ENCODE measurements at places on chromosomes 12 and 14. TPM values are rescaled to one million over a fixed set of nuclear protein-coding genes. Genes with fewer than 3 reads are reported as not detected.

CORO1C gene
- 67.2 TPM for total RNA-seq

TRHDE gene
- total RNA-seq = 0.50 TPM

ADAMTS20 gene
- not detected for total RNA-seq

LRP1-AS gene
- not detected for total RNA-seq

TRIAP1 gene
- total RNA-seq = 22.5 TPM

DNA sequence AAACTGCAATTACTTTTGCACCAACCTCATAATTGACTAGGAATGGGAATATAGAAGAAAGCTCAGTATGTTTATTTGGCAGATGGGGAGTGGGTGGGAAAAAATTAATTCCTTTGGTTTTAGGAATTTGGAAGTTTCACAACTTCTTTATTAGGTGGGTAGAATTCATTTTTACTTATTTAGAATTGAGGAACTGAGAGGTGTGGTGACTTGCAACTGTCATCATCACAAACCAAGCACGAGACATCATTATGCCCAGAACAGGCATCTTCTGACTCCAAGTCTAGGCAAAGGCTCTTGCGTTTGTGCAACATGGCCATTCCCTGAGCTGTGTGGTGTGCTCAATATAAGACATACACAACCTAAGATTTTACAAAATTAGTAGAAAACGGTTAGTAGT, 380.0 kb downstream of the ATP23 start:
- no peak for DNase-seq
- no peak overlapping the region for H3K4me3 ChIP-seq
- H3K27ac ChIP-seq = no peak overlapping the region
- no peaks in the 10 kb centered on the region for H3K36me3 ChIP-seq

DNA sequence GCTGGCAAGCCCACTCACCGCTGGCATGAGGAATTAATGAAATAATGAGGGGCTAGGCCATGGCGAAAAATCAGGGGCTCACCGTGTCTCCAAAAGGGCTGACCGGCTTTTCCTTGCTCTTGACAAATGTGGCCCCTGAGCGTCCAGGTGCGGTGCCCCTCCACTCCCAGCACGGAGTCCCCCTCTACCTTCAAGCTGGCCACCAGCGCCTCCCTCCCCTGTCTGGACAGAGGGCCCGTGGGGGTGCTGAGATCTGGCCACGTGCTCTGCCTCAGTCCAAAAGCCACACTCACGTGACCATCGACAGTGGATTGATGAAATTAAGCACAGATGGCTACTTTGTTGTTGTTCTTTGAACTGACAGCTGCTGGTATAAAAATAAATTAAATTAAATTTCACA, 78.8 kb upstream of the BCL11B start:
- no peaks in the 10 kb centered on the region for H3K36me3 ChIP-seq
- H3K27me3 ChIP-seq = no peaks in the 10 kb centered on the region
- no peak overlapping the region for H3K4me3 ChIP-seq

KIF5A gene
- total RNA-seq = 0.15 TPM

DNA sequence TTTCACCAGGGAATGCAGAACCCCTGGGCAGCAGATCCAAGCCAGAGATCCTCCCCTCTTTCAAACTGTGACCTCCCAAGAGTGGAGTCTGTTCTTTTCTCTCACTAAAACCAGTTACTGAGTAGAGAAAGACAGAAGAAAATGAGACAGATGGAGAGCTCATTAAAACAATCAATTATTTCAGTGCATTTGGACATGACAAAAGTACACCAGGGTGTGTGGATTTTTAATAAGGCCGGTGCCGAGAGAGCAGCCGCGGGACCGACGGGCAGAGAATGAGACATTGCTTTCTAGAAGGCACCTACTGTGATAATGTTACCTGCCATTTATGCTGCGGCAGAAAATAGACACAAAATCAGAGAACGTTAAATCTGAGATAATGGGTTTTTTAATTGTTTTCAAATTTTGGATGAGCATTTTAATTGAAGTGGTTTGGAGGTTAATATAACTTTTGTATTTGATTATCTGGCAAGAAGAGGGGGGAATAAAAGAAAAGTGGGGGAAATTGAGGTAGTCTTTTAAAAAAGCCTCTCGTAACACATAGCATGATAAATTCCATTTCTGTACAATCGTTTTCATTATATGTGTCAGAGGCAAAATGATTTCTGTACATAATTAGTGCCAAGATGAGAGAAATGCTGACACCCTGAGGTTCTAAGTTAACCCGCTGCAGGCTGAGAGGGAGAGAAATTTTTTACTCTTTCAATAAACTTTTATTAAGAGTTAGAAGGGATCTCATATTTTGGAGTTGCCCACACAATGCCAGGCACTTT, 70.8 kb downstream of the HSPB8 start:
- no peaks in the 10 kb centered on the region for H3K36me3 ChIP-seq
- no peak for DNase-seq
- no peaks in the 10 kb centered on the region for H3K27me3 ChIP-seq
- H3K27ac ChIP-seq = no peak overlapping the region
- no peak overlapping the region for H3K4me3 ChIP-seq
- peaks cover 6% of the 10 kb centered on the region for H3K4me1 ChIP-seq

DNA sequence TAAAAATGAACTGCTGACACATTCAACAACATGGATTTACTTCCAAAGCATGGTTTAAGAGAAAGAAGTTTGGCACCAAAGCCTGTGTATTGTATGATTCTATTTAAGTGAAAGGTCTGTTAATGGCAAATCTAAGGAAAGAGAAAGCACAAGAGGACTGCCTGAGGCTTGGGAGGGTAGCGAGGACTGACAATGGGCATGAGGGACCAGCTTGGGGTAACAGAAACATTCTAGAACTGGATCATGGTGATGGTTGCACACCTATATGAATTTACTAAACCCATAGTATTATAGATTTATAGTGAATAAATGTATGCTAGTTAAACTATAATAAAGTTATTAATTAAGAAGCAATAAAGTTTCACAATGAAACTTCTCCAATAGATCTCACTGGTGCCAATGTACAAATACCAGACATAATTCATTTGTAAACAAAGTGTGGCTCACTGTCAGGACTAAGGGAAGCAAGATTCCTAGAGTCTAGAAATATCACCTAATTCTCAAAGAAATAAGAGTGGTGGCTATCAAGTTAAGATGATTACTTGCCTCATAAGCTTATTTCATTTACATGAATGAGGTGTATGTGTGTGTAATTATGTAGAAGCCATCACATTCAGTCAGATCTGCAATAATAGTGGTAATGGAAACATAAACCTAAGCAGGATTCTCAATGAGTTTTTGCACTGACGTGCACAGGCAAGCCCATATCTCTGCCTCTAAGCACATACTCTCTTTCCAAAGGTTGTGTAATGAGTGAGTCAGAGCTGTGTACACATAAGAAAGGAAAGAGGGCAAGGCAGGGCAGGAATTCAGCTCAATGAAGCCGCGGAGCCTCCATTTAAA, 353.4 kb downstream of the KCNH5 start:
- peak overlapping the region; percentile 85 for H3K27ac ChIP-seq
- H3K4me3 ChIP-seq = no peak overlapping the region
- no peaks in the 10 kb centered on the region for H3K4me1 ChIP-seq
- no peak for DNase-seq
- H3K27me3 ChIP-seq = no peaks in the 10 kb centered on the region
- H3K36me3 ChIP-seq = no peaks in the 10 kb centered on the region

- no peaks in the 10 kb centered on the region for H3K27me3 ChIP-seq
- H3K36me3 ChIP-seq = no peaks in the 10 kb centered on the region
- no peak overlapping the region for H3K4me3 ChIP-seq
- no peaks in the 10 kb centered on the region for H3K4me1 ChIP-seq
These were observed 620.1 kb downstream of the NRXN3 start for GRCh38 chr14:78790271-78790670.

SYT1 gene
- total RNA-seq = not detected

KCNH5 gene
- total RNA-seq = not detected
